Right renal pelvis (tissue), 4 donors: ENCODE measurements at places on chromosomes 5 and 9. TPM values are rescaled to one million over a fixed set of nuclear protein-coding genes. Genes with fewer than 3 reads are reported as not detected.

GDA gene
- 0.34 TPM for polyA plus RNA-seq

HTR4 gene
- not detected for polyA plus RNA-seq

ORM2 gene
- 0.17 TPM for polyA plus RNA-seq

SLC25A46 gene
- 55.1 TPM for polyA plus RNA-seq

RNF183 gene
- 4.9 TPM for polyA plus RNA-seq

PRRX2 gene
- 1.1 TPM for polyA plus RNA-seq

OR1Q1 gene
- not detected for polyA plus RNA-seq

TRIM52 gene
- 33.1 TPM for polyA plus RNA-seq

CCDC112 gene
- 13.2 TPM for polyA plus RNA-seq

IL13 gene
- not detected for polyA plus RNA-seq

SH2D3C gene
- polyA plus RNA-seq: 16.2 TPM

SLC1A1 gene
- polyA plus RNA-seq: 21.2 TPM

FIBCD1 gene
- polyA plus RNA-seq: 0.17 TPM
